Sigmoid colon (tissue), 7 donors: ENCODE measurements at places on chromosomes 2 and 18. TPM values are rescaled to one million over a fixed set of nuclear protein-coding genes. Genes with fewer than 3 reads are reported as not detected.

GRCh38 chr18:11091746-11092145 lies 57.6 kb downstream of the PIEZO2 start:
- DNase-seq = no peak

- no peak for DNase-seq
Observed at GRCh38 chr2:6881046-6881445, 3.5 kb downstream of the RSAD2 start.

DNA sequence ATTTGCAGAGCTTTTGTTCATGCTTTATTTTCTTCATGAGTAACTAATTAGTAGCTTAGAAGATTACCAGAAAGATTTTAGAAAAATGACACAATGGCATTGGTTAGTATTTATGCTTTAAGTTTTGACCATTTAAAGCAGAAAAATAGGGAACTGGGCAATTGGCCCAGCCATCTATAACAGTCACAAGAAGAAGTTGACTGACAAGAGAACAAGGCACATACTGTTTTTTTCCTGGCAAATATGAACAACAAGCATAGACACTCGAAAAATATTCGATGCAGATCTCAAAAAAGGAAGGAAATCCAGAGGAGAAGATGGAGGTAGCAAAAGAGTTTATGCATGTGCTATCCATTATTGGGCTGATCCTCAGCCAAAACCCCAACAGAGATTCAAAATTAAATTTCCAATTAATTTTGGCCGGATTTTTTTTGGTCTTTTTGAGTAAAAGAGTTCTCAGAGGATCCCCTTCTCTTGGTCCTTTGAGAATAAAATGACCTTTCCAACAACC lies 200.8 kb upstream of the SLC35G4 start:
- DNase-seq = no peak

DNA sequence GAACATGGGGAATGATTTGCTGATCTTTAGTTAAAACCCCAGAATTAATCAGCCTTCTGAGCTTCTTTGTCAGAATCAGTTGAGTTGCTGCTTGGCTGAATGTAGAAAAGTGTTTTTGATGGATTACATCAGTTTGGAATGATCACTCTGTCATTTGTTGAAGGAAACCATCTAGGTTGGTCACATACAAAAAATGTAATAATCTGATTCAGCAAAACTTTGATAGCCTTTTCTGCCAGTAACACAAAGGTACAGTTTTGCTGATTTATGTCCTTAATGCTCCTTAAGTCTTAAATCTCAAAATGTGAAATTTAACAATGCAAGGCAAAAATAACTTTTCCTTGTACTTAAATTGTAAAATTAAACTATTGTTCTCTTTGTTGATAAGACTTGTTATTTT lies 74.3 kb downstream of the GALNT13 start:
- DNase-seq = no peak

GRCh38 chr2:19801367-19802080 lies 100.3 kb downstream of the TTC32 start:
- DNase-seq = peak; percentile 94

LAMA1 gene
- total RNA-seq = 1.4 TPM

KCNK3 gene
- 6.9 TPM for total RNA-seq

MYO3B gene
- total RNA-seq = not detected

- DNase-seq = no peak
Observed at GRCh38 chr2:160247296-160248035, 47.4 kb upstream of the ITGB6 start.

GNAL gene
- 13.2 TPM for total RNA-seq

- no peak for DNase-seq
Observed at GRCh38 chr2:50529600-50530218, 502.2 kb downstream of the NRXN1 start.

DNA sequence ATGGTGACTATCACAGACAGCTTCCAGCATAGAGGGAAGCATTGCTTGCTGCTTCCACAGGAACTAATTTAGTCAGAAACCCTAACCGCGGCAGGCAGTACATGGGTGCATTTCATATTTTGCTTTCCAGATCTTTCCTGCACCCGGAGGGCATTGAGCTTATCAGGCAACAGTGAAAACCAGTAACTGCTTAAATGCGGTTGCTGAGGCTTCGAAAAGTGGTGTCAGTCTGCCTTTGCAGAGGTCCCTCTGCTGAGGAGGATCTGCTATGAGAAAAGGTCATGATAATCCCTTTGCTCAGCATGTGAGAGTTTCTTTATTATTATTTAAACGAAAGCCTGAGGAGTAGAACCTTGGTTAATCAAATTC lies 44.6 kb upstream of the ROCK2 start:
- DNase-seq = no peak

GRCh38 chr2:215883799-215884198 lies 129.6 kb downstream of the MREG start:
- no peak for DNase-seq

REG1B gene
- not detected for total RNA-seq

DNA sequence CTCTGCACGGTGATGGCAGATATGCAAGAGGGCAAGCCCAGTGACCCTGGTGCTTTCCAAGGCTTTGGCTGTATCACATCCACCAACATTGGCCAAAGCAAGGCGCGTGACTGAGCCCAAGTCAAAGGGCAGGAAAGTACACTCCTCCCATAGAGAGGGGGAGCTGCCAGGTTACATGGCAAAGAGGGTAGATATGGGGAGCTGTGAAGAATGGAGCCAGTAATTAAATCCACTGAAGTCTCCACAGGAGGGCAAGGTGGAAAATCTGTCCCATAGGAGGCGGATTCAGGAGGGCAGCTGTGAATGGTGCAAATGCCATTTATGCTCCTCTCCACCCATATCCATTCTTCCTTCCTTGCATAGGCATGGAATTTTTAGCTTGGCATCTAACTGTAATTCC lies 44.6 kb upstream of the THOC1 start:
- no peak for DNase-seq

DNA sequence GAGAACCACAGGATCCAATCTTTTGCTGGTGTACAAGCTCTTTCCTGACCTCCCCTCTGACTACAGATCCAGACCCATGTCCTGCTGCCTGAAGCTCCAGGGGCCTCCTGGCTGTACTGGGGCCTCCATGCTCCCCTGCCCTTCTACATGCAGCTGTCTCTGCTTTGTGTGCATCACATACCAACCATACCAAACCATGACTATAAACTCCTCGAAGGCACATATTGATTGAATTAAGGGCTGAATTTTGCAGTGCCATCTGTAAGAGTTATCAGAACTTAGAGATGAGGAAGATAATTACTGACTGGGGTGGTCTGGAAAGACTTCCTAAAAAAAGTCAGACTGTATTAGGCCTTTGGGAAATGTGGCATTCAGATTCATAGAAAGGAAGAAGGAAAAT lies 139.9 kb upstream of the CXCR4 start:
- no peak for DNase-seq

POTEI gene
- total RNA-seq = not detected

ACMSD gene
- total RNA-seq = not detected

GRCh38 chr2:70850925-70851324 lies 15.3 kb upstream of the CD207 start:
- no peak for DNase-seq

NYAP2 gene
- total RNA-seq = not detected

DNA sequence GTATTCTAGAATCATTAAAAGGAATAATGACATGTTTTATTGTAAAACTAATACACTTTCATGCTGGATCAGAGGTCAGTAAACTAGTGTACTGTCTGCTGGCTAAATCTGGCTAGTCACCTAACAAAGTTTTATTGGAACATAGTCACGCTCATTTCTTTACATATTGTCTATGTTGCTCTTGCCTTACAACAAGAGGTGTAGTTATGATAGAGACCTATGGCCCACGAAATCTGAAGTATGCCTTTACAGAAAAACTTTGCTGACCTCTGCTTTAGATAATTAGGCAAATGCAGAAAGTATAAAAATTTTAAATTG lies 29.9 kb upstream of the SCYGR2 start:
- DNase-seq = no peak

GRCh38 chr2:222058819-222059445 lies 239.9 kb downstream of the PAX3 start:
- DNase-seq = no peak

DNA sequence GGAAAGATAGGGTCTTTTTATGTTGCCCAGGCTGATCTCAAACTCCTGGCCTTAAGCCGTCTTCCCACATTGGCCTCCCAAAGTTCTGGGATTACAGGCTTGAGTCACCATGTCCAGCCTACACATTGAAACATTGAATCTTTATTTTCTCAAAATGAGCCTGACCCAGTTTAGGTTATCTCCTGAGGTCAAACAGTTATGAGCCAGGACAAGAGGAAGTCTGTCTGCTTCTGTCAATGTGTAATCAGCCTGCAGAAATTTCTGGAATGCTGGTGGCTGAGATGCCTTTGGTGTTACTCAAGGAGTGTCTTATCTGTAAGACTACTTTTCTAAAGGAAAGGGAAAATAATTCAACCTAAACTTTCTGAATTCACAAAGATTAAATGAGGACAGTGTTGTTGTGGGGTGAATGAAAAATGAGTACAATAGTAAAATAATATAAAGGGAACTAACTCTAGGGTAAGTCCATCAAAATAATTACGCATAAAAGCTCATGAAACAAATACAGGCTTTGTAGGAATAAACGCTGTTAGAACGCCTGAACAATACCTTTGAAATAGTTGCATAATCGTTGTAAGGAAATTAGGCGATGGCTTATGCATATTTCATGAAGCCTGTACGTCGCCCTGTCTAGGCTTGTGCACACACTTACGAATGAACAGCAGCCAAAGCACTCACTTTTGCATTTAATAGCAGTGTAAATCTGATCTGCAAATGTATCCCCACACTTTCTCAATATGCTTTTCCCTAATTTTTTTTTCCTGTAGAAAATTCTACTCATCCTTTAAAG lies 260.8 kb downstream of the RDH14 start:
- DNase-seq = no peak

DNA sequence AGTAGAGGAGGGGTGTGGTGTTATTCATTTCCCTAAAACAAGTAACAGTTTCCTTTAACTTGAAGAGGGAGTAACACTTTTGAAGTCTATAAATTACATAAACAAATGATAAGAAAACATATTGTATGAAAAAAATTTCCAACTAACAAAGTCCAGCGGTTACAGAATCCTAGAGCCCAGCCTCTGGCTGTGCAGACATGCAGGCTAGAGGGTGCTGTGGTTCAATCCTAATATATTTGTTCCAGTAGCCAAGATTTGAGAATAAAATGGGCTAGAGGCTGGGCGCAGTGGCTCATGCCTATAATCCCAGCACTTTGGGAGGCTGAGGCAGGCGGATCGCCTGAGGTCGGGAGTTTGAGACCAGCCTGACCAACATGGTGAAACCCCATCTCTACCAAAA lies 56.9 kb downstream of the WDR75 start:
- no peak for DNase-seq

GRCh38 chr18:44033144-44033701 lies 647.5 kb upstream of the SETBP1 start:
- DNase-seq = no peak

FMNL2 gene
- total RNA-seq = 30.5 TPM

GRCh38 chr18:76433788-76434187 lies 61.3 kb downstream of the ZNF516 start:
- peak; percentile 50 for DNase-seq

DNA sequence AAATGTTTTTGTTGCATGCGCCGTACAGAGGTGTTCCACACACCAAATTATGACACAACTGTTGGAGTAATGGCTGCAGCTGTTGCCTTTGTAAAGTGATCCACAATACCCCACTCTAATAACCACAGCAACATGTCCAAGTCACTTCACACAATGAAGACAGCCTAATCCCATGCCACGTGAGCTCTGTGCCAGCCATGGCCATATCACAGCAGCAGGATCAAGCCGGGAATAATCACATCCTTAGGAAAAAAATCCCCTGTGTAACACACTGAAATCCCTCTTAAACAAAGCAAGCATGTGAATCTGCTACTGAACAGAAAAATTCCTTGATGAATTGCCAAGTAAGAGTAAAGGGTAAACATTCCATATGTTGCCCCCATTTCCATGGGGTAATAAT lies 179.5 kb upstream of the PARD3B start:
- DNase-seq = no peak

UGT1A10 gene
- not detected for total RNA-seq

DNA sequence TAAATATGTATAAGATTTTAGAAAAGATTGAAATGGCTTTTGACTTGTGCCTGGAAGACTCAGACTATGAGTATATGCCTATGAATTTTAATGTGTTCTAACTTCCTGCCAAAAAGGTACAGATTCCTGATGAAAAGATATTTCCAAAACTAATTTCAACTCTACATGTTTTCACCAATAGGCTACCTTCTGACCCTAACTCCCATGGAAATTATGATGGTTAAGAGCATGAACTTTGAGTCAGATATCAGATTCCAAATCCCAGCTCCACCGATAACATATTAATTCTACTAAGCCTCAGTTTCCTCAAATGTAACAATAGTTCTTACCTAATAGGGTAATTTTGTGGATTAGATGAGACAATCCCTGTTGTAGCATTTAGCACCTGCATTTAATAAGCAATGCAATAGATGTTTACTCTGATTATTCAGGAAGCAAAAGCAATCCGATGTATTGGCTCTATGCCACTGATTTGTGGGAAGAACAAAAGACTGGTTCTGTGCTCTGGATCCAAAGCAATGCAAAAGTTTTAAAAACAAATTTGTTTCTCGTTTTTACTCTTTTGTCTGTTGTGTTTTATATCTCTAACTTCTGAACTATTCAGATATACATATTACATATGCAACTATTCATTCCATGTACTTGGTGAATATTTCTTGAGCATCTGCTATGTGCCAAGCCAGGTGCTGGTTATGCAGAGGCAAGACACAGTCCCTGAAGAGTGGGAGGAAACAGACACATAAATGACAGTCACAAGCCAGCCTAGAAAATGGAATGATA lies 115.4 kb downstream of the GATA6 start:
- DNase-seq = no peak

KANSL1L gene
- total RNA-seq = 49.0 TPM

AGAP1 gene
- 26.6 TPM for total RNA-seq

DNA sequence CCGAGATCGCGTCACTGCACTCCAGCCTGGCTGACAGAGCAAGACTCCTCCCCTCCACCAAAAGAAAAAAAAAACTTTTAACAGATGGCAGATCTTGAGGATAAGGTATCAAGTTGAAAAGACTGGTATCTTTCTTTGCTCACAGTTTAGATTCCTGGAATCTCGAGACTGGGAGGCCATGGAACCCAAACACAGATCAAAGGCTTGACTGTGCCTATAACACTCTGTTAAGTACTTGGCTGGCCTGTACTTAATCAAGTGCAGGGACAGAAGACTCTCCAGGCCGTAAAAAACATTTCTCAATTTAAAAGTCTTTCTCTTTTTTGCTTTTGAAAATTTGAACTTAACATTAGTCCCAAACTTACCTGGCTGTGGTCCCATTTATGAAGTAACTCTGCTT lies 107.1 kb upstream of the ZNF516 start:
- DNase-seq = no peak

GRCh38 chr2:130755256-130756052 lies at the start of gene AMER3:
Gene AMER3 (plus strand): TSS chr2:130755540. CDS start chr2:130762073, 6,533 bp downstream.
- DNase-seq = no peak

- DNase-seq = no peak
Observed at GRCh38 chr2:38315707-38316333, 61.3 kb downstream of the ATL2 start.

GRCh38 chr18:59479776-59480175 lies 120.7 kb upstream of the LMAN1 start:
- DNase-seq = no peak

C2orf92 gene
- total RNA-seq = not detected
